ENCODE measurements at places on chromosomes 7 and 10.

GRCh38 chr7:113452245-113452644 lies 333.9 kb upstream of the SMIM30 start:
- no peak for DNase-seq

GRCh38 chr7:18509481-18509880 lies 13.9 kb downstream of the HDAC9 start:
- DNase-seq: no peak

GRCh38 chr7:94049615-94050014 lies 45.5 kb upstream of the BET1 start:
- DNase-seq: no peak

DNA sequence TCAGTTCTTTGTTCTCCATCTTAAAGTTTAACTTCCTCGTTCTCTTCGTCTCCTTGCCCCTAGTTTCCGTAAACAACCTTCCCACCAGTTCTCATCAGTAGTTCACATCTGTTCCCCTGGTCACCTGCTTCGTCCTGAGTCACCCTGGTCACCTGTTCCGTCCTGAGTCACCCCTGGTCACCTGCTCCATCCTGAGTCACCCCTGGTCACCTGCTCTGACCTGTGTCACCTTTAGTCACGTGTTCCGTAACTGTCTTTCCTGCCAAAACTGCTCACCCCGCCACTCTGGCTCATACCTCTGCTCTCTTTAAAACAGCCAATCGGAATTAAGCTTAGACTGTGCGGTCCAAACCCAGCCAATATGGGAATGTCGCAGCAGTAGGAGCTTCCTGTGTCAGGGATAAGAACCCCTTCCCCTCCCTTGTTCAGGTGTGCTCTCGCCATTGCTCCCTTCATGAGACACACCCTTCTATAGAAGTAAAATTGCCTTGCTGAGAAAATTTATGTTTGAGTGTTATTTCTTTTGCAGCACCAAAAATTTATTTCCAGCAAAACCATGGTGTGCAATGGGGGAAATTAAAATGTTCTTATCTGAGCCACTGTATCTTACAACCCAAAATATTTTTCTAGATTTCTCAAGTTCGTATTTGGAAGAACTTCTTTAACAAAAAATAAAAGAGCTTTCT lies 112.2 kb downstream of the VIM start:
- no peak for DNase-seq

- DNase-seq: no peak
Measured at GRCh38 chr10:76354212-76354738, 922.9 kb downstream of the LRMDA start.

DNA sequence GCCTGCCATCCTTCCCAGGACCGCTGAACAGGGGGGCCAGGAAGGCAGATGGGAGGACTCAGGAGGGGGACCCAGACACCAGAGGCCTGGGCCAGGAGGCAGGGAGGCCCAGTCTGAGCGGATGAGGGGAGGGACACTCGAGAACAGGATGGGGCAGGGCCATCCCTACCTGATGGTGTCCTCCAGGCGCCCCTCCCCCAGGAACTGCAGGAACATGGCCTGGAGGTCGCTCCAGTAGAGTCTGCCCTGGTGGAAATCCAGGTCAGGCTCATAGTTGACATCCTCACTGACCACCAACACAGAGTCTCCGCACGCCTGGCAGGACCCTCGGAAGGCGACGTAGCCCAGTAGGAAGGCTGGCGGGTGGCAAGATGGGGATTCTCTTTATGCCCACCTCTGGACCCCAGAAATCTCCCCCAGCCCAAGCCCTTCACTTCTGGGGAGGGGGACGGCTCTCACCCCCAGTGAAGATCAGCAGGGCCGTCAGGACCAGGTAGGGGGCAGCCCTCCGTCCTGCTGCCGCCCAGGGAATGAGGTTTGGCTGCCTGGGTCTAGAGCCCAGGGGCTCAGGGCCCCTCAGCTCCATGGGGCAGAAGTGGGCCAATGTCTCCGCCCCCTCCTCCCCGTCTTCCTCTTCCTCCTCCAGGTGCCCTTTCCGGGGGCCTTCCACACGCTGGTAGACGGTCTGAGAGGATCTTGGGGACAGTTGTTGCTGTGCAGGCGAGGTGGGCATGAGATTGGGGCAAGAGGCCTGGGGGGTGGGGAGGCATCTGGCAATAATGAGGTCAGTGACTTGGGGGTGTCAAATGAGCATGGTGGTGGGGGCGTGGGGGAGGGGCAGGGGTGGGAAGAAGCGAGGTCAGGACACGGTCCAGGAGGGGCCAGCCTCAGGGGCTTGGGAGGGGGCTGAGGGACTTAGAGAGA lies 573 bp downstream of the TFR2 start:
- DNase-seq: no peak
